ENCODE measurements at places on chromosomes 16 and 17.
A peak's percentile ranks its signal among the peaks of the same experiment; 100 is the strongest.

- DNase-seq, result no peak
Measured at GRCh38 chr17:79355165-79355564, 255.7 kb downstream of the RBFOX3 start.

DNA sequence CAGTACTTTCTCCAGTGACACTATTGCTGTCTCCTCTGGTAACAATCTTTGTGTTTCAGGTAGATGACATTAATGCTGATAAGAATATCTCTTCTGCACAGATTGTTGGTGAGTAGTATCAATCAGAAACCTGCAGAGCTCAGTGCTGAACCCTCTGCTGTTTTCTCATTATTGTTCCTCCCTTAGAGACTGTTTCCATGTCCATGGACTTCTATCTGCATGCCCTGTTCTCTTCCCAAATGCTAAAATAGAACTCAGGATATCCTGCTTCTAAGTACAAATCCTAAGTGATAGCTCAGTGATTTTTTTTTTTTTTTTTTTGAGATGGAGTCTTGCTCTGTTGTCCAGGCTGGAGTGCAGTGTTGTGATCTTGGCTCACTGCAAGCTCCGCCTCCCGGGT, 29.4 kb downstream of the IST1 start:
- DNase-seq, result no peak

DNA sequence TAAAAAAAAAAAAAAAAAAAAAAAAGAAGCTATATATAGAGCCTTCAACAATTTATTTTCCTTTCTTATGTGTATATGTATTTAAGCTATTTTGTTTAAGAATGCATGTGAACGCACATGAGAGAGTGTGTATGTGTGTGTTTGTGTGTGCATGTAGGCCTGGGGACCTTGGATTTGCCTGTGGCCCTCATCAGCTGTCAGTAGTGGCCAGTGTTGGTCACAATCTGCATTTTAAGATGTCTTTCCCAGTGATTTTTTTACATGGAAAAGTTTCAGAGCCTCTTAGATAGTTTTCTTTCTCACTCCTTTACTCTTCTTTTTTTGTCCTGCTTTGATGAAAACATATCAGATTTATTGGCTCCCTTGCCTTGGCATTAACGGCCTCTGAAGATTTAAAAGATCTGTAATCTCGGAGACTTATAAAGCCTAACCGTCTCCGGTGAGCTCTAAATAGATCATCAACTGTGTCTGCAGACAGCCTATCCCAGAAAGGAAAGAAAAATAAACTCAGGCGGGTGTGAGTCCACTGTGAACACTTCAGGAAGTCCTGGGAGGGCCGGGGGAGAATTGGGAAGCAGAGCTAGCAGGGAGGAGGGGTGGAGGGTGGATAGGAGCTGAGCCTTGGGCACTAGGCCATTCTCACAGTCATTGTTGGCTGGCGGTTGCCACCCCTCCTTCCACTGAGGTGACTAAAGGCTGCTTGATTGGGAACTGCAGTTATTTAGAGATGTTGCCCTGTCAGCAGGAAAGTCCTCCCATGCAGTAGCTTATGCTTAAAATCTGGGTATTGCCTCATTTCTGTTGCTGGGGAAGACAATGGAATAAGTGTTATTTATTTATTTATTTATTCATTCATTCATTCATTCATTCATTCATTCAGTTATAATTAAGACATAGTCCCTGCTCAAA, 86.8 kb downstream of the WWP2 start:
- DNase-seq, result peak; percentile 75

DNA sequence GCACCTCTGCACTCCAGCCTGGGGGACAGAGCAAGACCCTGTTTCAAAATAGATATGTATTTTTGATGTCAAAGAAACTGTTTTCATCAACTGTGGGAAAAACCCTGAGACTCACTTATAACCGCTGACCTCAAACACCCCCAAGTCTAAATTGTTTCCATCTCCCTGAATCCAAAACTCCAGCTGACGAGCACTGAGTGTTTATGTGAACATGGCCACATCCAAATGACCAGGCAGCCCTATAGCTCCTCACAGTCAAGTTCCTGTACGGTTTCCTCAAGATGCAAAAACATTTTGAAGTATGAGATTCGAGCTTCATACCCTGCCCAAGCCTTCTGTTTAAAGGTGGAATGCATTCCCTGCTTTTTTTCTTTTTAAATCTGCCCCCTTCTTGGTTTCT, 45.3 kb upstream of the ZCCHC14 start:
- DNase-seq, result no peak

- DNase-seq, result peak; percentile 42
Measured at GRCh38 chr17:48177816-48178215, 70.2 kb downstream of the SNX11 start.

GRCh38 chr16:72807245-72807644, 240.7 kb downstream of the ZFHX3 start:
- DNase-seq, result no peak

DNA sequence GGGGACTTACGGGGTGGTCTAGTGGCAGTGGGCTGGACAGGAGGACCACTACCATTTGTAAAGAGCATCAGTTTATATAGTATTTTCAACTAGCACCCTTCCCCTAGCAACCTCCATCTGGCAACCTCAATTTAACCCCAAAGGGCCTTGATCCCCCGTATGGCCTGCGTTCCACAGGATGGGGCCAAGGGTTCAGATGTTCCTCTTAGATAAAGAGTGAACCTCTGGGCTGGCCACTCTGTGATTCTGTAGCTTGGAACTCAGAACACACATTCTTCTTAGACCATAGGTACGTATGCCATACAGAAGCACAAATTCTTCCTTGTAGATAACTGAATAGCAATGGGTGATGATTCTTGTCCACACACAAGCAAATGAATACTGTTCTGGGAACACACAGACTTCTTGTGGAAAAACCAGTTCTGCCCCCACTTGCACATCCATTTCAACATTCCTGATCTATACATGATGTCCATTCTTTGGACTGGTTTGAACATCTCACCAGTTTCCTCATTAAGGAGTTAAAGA, 1.9 kb upstream of the GGA2 start:
- no peak for DNase-seq

DNA sequence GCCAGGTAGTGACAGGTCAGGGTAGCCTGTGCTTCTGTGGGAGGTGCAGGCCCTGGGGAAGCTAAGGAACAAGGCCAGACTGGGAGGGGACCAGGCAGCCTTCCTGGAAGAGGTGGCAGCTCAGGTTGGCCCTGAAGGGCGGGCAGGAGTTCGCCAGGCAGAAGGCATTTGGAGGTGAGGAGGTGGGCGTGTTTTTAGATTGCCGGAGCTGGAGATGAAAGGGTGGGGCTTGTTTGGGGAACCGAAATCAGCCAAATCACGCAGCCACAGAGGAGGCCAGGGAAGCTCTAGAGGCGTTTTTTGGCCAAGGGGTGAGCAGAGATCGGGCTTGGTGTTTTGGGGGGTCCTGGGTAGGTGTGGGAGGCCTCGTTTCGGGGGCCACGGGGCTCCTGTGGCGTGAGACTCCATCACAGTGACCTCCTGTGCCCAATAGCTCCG, 7.6 kb downstream of the ADCY7 start:
- no peak for DNase-seq

DNA sequence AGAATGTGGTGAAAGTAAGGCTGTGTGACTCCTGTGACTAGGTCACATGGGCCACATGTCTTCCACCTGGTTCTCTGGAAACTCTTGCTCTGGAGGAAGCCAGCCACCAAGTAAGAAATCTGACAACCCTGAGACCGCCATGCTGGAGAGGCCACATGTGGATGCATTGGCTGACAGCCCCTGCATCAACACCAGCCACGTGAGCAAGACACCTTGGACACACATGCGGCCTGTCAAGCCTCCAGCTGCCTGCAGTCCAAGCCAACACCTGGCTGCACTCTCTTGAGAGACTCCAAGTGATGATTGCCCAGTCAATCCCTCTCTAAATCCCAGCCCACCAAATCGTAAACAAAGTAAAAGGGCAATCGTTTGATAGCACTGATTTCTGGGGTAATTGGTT, 112.6 kb downstream of the FOXL1 start:
- no peak for DNase-seq

DNA sequence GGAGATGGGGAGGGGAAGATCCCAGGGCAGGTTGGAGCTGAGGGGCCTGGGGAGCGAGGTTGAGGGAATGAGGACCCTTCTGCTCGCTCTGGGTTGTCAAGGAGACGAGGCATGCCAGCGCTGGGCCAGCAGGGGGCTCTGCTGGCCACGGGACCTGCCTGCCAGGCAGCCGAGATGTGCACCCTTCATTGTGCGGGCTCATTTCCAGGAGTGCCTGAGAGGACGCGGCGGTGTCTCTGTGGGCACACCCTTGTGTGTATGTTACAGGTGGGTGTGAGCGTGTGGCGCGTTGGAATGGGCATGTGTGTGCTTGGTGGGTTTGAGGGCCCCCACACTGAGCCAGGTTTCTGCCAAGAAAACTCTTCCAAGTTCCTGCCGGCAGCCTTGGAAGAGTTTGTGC, 15.9 kb downstream of the ARHGAP23 start:
- DNase-seq, result peak; percentile 80

GRCh38 chr17:71084219-71084618, 914.9 kb downstream of the KCNJ2 start:
- DNase-seq, result peak; percentile 76

DNA sequence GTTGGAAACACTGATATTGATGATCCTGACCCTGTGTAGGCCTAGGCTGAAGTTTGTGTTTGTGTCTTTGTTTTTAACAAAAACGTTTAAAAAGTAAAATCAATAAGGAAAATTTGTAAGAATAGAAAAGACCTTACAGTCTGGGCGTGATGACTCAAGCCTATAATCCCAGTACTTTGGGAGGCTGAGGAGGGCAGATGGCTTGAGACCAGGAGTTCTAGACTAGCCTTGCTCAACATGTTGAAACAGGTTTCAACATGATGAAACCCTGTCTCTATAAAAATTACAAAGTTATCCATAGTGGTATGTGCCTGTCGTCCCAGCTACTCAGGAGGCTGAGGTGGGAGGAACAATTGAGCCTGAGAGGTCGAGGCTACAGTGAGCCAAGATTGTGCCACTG, 18.3 kb upstream of the TOM1L1 start:
- peak; percentile 67 for DNase-seq

DNA sequence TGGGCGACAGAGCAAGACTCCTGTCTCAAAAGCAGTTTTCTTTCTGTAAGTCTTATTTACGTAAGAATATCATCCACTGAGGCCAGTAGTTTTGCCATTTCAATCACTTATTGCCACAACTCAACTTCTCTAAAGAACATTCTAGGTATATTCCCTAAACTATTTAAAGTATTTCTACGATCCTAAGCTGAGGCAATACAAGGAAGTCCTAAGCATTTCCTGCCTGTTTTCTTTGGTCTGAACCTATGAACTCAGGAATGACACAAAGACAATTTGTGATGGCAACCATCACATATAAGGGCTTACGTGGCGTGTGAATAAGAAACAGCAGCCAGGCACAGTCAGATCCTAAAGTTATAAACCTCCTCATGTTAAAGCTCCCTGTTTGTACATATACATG, 14.2 kb downstream of the USP36 start:
- DNase-seq, result no peak

GRCh38 chr17:56548661-56549060, 44.8 kb upstream of the NOG start:
- no peak for DNase-seq

GRCh38 chr17:46727572-46728348, 90.7 kb downstream of the WNT3 start:
- DNase-seq, result no peak

GRCh38 chr17:5508810-5509209, 22.4 kb downstream of the MIS12 start:
- DNase-seq, result no peak

DNA sequence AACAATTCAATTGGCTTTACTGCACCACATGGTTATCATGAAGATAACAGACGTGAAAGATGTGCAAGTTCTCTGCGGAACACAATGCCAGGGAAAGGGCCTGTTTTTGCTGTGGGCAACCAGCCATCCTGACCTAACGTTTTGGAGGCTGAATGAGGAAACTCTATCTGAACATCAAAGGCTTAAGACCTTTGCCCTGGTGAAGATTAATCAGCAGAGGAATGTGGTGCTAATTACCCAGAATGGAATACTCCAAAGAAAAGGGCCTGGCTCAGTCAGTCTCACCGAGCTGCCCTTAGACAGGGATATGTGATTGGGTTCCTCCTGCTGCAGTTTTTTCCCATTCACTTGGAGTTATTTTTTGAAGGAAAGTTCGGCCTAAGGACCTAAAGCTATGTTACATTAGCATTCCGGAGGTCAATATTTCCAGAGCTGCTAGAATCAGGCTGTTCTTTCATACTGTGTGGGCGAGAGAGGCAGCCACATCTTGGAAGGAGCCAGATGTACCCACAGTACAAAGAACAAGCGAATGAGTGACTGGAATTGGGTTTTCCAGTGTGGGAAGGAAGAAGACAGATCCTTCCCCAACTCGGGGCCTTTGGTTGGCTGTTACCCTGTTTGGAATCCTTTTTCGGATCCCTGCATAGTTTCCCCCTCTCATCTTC, 15.5 kb downstream of the ASIC2 start:
- no peak for DNase-seq

- DNase-seq, result no peak
Measured at GRCh38 chr17:40307001-40307730, 1.8 kb upstream of the RARA start.

DNA sequence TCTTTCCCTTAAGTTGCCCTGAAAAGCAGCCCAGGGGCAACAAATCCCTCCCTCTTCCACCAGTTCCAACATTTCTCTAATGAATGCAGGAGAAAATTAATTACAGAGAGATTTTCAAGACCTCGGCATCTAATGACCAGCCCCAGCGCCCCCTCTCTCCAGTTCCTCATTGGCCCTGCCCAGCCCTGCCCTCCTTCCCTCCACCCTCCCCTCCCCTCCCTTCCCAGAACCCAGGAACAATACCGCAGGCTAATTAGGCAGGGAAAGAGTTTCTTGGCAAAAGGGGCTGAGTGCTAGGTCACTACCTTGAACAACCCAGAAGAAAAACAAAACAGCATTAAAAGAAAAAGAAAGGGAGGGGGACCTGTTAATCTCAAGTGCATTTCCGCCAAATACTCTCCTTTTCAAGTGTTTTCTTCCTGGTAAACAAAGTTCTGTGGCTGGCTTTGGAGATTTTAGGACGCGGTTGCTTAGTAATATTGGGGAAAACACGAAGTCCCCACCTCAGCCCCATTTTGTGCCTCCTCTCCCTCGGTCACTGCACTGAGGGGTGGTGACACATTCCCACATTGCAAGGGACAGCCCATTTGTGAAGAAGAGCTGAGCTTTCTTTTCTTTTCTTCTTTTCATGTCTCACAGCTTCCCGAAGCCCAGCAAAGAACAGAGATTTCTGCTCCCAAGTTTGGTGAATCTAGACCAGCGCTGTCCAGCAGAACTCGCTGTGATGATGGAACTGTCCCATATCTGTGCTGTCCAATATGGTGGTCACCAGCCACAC, 215.4 kb downstream of the SOX9 start:
- no peak for DNase-seq

- DNase-seq, result peak; percentile 36
Measured at GRCh38 chr16:14475370-14476139, 154.5 kb downstream of the PARN start.

GRCh38 chr16:19114359-19115147, 789 bp downstream of the ITPRIPL2 start:
- peak; percentile 65 for DNase-seq

- peak; percentile 83 for DNase-seq
Measured at GRCh38 chr17:71633391-71633849, 487.4 kb upstream of the SOX9 start.
